Activated CD4-positive, alpha-beta memory T cell treated with anti-CD3 and anti-CD28 coated beads for 36 hours (primary cell): ENCODE measurements at places on chromosomes 11 and 22. TPM values are rescaled to one million over a fixed set of nuclear protein-coding genes. Genes with fewer than 3 reads are reported as not detected.

Gene RBFOX2
- total RNA-seq = 4.6 TPM

Gene TIMP3
- total RNA-seq = not detected

Gene C11orf42
- total RNA-seq = not detected

Gene TST
- 5.5 TPM for total RNA-seq

Gene CDC42BPG
- total RNA-seq = 0.69 TPM

Gene OR2AG2
- not detected for total RNA-seq

Gene OR52E8
- total RNA-seq = not detected

Gene TENM4
- total RNA-seq = not detected

Gene MAPK8IP2
- 0.19 TPM for total RNA-seq

Gene TOLLIP
- 30.0 TPM for total RNA-seq

Gene OR2AG1
- not detected for total RNA-seq

Gene PNPLA3
- total RNA-seq = 0.31 TPM

Gene SLC22A9
- total RNA-seq = not detected

Gene SSTR3
- 9.3 TPM for total RNA-seq

Gene PITPNM1
- 139 TPM for total RNA-seq

Gene PRODH
- not detected for total RNA-seq

Gene ROM1
- 1.1 TPM for total RNA-seq

Gene SLN
- total RNA-seq = not detected

Gene EWSR1
- total RNA-seq = 286 TPM
